Jurkat, Clone E6-1 (cell line): ENCODE measurements at places on chromosomes 6 and 20.

GRCh38 chr20:18722371-18722770, 91.2 kb upstream of the SCP2D1 start:
- no peak for DNase-seq

DNA sequence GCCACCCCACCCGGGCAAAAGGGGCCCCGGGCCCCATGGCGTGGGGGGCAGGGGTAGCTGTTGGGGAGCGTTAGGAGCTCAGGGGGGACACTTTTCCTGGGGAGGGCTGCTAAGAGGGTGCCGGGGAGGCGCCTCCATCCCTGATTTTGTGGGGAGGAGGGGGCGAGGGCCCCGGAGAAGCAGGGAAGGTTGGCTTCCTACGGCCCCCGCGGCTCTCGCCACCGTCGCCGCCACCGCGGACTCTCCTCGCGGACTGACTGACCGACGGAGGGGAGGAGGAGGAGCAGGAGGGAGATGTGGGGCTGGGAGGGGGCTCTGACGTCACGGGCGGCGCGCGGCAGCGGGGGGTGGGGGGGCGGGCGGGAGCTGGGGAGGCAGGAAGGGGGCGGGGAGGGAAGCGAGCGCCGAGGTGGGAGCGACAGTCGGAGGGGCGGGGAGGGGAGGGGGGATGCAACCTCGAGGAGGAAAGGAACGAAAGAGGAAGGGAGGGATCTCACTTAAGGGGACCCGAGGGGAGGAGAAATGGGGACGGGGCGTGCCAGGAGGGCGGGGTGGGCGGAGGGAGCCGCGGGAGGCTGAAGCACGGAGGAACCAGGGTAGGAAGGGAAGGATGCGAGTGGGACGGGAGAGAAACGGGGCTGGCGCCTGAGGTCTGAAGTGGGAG, 5.1 kb downstream of the GABBR1 start:
- peak; percentile 76 for DNase-seq

- peak; percentile 72 for DNase-seq
Measured at GRCh38 chr6:36120539-36120938, 9.8 kb upstream of the MAPK13 start.

- no peak for DNase-seq
Measured at GRCh38 chr6:128686084-128686483, 165.7 kb upstream of the PTPRK start.

- DNase-seq = no peak
Measured at GRCh38 chr6:130680116-130680515, 147.1 kb upstream of the SMLR1 start.

- DNase-seq = no peak
Measured at GRCh38 chr6:2793534-2794151, 28.4 kb downstream of the WRNIP1 start.

GRCh38 chr20:7856756-7857155, 83.5 kb downstream of the HAO1 start:
- DNase-seq = no peak

- no peak for DNase-seq
Measured at GRCh38 chr6:167702241-167702827, 124.4 kb upstream of the AFDN start.

- DNase-seq = no peak
Measured at GRCh38 chr20:45593498-45593897, 14.4 kb upstream of the WFDC8 start.

DNA sequence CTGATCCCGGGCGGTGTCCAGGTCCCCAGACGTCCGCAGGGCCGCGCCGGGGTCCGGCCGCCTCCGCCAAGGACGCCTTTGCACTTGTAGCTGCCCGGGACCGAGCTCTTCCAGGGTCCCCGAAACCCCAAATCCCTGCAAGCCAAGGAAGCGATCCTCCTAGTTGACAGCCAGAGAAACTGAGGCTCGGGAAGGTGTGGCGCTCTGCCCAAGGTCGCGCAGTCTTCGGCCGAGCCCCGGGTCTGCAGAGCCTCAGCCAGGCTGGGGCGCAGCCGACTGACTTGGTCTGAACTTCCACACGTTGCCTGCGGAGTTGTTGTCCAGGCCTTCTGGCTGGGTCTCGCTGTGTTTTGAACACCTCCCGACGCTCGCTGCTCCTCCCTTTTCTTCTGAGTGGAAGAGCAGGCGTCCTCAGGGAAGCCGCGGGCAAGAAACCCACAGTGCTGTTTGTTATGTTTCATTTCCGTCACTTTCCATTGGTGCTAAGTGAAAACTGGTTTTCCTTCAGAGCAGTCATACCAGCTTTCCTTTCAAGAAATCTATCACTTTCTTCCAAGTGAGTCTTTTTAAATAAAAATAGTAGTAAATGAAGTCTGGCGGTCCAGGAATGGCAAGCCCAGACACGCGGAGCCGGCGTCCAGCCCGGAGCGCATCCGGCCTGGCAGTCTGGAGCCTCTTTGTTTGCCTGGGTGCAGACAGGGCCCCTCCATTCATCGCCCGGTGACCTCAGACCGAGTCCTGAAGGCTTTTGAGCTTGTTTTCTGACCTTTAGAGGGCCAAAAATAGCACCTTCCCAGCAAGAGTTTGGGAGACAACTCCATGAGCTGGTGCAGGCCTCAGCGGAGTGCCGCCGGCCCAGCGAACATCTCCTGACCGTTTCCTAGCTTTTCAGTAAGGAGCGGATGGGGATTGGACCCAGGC, 698 bp downstream of the FAM210B start:
- DNase-seq = no peak

- no peak for DNase-seq
Measured at GRCh38 chr6:30340589-30341054, 4.3 kb upstream of the RPP21 start.

GRCh38 chr20:36273414-36274180, 32.5 kb upstream of the DLGAP4 start:
- DNase-seq = peak; percentile 28

DNA sequence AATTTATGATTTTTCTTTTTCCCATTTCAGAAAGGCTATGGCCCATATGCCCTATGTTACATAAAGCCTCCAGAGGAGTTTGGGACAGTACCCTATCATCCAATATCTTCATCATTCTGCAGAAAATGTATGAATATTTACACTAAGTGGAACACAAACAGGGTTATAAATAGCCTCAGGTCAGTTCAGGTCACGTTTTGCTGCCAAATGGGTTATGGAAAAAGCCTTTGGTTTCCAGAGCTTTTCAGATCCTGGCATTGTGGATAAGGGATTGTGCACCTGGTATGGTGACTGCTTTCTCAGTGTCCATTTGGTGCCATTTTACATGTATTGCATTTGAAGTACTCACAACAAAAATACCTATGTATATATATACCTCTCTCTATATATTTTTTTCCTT, 29.4 kb downstream of the UTRN start:
- DNase-seq = no peak

- DNase-seq = no peak
Measured at GRCh38 chr6:159444056-159444760, 248.8 kb downstream of the SOD2 start.

- no peak for DNase-seq
Measured at GRCh38 chr6:114550316-114550715, 207.5 kb upstream of the HS3ST5 start.

- no peak for DNase-seq
Measured at GRCh38 chr20:62598761-62599194, 43.5 kb upstream of the SLCO4A1 start.

- DNase-seq = peak; percentile 75
Measured at GRCh38 chr20:49812507-49813304, at the start of gene SLC9A8. SLC9A8 (plus strand) TSS chr20:49812828; CDS start chr20:49812923, 95 bp downstream.

DNA sequence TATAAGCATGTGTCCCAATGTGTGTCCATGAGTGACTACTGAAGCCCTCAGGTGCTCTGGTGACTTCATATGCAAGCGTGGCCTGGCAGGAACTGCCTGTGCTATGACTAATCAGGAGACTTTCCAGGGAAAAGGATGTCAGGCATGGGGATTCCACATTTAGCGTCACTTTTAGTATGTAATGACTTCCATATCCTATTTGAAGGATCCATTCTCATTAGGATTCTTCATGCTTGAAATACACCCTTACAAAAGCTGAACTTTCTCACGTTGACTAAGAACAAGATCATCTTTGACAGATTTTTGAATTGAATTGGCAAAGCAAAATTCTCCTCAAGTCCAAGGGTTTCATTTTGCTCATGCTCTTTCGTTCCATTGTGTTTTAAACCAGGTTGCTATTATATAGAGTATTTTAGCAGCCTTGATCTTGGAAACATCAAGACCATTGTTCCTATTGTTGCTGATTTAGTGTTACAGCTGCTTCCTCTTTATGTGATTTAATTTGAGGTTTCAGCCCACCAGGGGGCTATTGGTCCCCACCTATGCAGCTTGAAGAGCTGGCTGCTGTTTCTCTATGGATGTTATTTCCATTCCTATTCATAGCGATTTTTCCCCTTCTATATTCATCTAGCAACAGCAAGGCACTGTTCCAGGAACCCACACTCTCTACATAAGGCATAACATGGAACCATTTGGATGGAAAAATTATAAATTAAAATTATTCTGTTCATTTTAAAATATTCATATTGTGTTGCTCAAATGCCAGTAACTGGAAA, 418.6 kb downstream of the CDKAL1 start:
- DNase-seq = peak; percentile 8

GRCh38 chr6:133843098-133843497, 45.8 kb upstream of the TCF21 start:
- no peak for DNase-seq

- no peak for DNase-seq
Measured at GRCh38 chr20:855466-856360, 22.2 kb downstream of the FAM110A start.

DNA sequence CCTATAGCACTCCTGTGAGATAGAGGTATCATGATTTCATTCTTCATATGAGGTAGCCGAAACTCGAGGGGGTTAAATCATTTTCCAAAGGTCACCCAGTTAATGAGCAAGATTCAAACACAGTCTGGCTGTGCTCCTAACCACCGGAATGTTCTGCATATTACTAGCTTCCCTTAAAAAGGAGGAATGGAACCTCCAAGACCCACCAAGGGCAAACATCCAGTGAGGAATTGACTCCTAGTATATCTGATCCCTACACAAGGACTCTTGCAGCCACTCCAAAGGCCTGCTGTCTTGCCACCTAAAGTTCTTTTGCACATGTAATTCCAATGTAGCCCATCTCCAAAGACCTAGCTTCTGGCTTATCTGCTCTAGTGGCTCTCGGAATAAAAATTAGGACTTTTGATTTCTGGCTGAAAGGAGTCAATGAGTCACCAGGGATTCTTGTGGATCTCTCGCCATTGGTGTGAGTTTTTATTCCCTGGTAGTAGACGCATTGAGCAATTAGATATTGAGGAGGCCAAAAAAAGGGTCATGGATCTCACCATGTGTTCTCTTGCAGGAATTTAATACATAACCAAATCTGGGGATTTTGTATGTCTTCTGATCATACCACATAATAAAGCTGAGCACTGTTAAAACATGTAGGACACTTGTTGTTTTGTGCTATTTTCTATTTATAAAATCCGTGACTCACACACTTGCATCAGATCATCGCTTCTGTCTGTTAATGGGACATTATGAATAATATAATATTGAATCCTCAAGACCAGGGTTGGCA, 9.1 kb downstream of the BCAS1 start:
- DNase-seq = no peak

DNA sequence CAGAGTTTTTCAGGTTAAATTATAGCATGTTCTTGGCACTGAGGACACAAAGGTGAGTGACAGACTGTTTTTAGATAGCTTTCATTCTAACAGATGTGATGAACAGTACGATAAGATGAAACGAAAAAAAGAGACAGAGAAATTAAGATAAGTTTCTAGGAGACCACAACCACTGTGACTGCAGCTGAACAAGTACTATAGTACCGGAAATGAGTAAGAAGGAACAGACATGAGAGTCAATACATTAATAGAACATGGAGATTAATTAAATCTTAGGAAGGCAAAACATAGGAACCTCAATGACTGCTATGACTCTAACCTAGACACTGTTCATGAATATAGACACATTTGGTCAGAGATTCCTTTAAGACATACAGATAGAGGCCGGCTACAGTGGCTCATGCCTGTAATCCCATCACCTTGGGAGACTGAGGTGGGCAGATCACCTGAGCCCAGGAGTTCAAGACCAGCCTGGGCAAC, 40.2 kb downstream of the HBS1L start:
- DNase-seq = peak; percentile 95

GRCh38 chr6:17871189-17871519, 116.3 kb downstream of the KIF13A start:
- no peak for DNase-seq

DNA sequence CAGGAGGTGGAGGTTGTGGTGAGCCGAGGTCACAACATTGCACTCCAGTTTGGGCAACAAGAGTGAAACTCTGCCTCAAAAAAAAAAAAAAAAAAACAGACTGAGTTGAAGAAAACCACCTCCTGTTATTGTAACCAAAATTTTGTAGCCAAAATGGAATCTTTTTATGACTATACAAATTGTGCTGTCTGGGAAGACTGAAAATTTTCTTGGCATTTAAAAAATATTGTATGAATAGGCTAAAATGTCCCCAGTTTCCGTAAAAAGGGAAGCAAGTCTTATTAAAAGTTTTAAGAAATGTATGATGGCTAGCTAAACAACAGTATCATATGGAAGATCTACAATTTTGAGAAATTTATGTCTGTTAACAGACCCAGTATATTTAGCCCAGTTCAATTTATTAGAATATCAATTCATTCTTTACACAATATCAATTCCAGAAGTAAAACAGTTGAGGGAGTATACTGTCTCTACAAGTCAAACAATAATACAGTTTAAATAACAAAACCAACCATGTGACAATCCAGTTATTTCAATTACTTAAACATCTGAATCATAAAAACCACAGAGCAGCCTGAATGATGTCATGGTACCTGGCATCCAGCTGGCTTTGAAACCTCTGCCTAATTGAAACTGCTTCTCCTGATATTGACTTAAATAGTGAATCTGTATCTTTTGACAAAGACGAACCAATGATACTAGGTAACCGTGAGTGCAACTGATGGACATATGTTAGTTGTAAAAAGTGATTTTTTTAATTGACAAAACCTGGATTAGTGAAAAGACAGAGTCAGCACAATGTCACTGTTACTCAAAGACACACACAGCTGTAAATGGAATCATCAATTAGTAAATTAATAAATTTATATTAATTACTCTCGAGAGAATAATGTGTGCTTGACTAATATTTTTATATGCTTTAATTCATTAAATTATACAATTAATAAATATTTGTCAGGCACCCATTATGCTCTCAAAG, 166.6 kb upstream of the MARCKS start:
- DNase-seq = no peak

- no peak for DNase-seq
Measured at GRCh38 chr6:152685819-152686218, 11.9 kb upstream of the MYCT1 start.

DNA sequence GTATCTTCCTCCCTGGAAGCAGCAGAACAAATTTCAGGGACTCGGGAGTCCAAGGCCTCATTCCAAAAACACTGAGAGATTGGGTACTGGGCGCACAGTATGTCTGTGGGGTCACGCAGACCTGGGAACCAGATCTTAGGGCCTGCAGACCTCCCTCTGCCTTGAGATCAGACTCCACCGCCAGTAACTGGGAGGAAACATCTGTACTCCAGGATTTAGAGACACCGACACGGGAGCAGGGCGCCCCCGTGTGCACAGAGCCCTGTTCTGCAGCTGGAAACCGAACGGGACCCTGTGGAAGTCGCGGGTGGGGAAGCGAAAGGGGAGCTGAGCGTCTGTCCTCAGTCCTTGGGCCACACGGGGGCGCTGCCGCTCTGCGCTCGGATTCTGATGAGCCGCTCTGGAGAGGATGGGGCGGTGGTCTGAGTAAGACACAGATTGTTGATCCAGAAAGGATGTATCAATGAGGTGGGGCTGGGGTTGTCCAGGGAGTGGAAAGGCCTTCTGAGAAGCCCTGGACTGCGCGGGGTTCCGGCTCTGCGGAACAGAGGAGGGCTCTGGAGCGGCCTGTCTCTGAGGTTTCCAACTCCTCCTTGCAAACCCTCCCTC, 35.7 kb upstream of the HLA-E start:
- DNase-seq = peak; percentile 74

- peak; percentile 52 for DNase-seq
Measured at GRCh38 chr6:123415844-123416468, 220.8 kb downstream of the TRDN start.
